ENCODE measurements at places on chromosomes 5 and 9.

GRCh38 chr5:24142341-24142740, 502.4 kb downstream of the CDH10 start:
- no peak for DNase-seq

- DNase-seq = no peak
Measured at GRCh38 chr5:38925154-38925925, 79.5 kb downstream of the OSMR start.

DNA sequence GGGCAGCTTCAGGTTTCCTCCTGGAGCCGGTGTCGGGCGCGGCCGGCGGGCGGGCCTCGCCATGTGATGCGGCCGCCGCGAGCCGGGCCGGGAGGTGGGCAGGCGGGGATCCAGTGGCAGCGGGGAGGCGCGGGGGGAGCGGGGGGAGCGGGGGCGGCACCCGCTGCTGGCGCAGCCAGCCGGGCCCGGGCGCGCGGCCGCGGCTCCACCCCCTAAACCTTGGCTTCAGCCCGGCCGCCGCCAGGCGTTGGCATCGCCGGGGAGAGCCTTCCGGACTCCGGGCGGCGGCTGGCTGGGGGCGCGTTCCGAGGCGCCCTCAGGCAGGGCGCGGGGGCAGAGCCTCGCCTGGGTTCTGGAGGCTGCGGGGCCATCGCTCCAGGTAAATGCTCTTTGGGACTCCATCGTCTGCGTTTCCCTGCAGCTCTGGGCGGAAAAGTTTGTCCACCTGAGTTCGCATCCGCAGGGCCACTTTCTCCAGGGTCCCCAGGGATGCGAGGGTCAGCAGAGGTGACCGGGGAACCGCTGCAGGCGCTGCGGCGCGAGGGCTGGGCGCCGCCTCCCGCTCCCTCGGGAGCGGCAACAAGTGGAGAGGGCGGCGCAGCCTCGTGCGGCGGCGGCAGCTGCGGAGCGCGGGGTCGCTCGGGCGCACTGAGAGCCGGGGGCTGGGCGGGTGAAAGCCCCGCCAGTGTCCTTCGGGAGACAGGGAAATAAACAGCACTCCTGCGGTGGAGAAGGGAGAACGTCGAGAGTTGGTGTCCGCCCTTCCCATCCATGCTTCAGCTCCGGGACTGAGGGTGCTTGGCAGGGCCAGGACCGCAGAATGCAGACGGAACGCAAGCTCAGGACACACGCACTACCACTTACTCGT, at the start of gene ARHGEF28:
Gene ARHGEF28, plus strand, starts transcription at position 253 of the 868 bp plus-strand sequence. CDS start 58,656 bp downstream, outside the sequence.
- DNase-seq = no peak

DNA sequence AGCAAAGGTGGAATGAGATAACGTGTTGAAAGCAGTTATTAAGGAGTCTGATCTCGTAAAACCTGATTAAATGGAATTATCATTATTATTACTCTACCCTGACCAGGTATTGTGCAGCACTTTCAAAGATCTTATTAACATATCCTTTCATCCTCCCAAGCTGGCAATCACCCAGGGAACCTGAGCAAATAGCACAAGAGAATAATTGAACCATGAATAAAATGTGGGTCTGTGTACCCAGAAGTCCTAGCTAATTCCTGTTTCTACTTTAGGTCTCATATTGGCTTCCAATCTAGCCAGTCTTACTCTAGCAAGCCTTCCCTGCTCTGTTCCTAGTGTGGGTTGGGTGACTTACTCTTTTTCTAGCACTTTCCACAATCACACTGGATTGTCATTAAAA, 162.2 kb upstream of the STK32A start:
- no peak for DNase-seq

- no peak for DNase-seq
Measured at GRCh38 chr9:120926397-120926928, at the start of gene TRAF1. TSS of gene TRAF1 (minus strand) at chr9:120926796. CDS start at chr9:120926075, 721 bp downstream.

- DNase-seq = no peak
Measured at GRCh38 chr9:73742412-73742811, 590.7 kb downstream of the ANXA1 start.

- DNase-seq = no peak
Measured at GRCh38 chr5:136814619-136815378, 449.5 kb upstream of the TRPC7 start.

DNA sequence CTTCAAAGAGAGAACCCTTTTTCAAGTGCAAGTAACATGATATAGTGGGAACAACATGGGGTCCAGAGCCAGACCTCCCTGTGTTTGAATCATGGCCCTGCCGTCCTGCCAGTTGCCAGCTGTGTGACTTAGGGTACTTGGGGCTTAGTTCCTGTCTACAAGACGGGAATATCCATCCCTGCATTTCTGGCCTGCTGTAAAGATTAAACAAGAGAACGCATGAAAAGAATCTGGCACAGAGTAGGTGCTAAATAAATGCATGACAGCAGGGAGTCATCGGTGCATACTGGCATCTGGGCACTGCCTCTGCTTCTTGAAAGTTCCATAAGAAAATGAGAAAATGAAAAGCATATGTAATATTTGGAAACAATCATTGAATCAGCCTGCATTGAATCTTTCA, 77.8 kb upstream of the PRRC1 start:
- no peak for DNase-seq

- no peak for DNase-seq
Measured at GRCh38 chr9:124780757-124781151, 3.8 kb downstream of the OLFML2A start.

- no peak for DNase-seq
Measured at GRCh38 chr5:10826971-10827370, 65.9 kb upstream of the DAP start.

GRCh38 chr5:9034649-9035048, 511.2 kb downstream of the SEMA5A start:
- DNase-seq = no peak

GRCh38 chr5:598564-598890, 13.6 kb upstream of the CEP72 start:
- DNase-seq = no peak

- DNase-seq = no peak
Measured at GRCh38 chr5:77774981-77775789, 954 bp downstream of the TBCA start.

Data from NCI-H524 (cell line).